ENCODE measurements at places on chromosomes 4 and X.

DNA sequence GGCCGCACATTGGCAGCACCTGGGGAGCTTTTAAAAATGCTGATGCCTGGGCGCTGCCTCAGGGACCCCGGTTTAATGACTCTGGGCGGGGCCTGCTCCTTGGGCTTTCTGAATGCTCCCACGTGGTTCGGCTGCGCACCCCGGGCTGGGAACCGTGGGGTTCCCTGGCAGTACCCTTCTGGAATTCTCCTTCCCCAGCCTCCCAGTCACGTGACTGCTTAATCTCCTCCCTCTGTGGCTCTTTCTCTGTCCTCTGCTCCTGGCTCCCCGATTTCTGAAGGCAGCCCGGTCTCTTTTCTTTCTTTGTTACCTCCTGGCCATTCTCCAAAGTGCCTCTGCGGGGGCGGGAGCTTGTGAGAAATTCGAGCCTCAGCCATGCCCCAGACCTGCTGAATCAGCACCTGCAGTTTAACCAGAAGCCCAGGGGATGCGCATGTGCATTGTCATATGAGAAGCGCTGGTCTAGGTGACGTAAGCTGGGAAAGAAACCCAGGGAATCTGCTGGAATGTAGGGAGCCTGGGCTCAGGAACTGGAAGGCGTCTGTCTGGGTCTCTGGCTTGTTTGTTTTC, 16.6 kb downstream of the CLCN4 start:
- DNase-seq, result no peak

DNA sequence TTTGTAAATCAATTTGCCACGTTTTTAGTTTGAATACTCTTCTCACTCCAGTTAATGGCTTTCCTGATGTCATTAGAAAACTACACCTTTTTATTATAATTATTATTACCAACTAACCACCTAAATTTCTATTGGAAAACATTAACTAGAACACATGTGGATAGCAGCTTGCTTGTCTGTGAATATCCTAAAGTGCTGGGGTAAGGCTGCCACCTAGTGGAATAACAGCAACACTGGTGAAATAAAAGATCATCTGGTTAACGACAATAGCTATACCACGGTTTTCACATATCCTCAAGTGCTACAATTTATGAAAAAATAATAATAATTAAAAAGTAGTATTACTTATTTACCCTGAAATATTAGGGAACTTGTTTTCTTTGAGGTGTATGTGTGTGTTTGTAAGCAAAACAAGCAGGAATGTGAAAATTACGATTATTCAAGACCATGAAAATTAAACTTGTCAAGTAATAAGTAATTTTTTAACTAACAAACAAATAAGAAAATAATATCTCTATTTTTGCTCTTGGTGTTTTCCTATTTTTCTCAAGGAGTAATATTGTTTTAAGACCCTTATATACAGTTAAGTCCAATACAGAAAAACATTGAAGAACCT, 130.1 kb upstream of the TECRL start:
- DNase-seq, result peak; percentile 15

- no peak for DNase-seq
Observed at GRCh38 chr4:168374772-168375523, 56.4 kb upstream of the DDX60 start.

GRCh38 chr4:164892018-164892417, 15.0 kb downstream of the APELA start:
- DNase-seq, result no peak

DNA sequence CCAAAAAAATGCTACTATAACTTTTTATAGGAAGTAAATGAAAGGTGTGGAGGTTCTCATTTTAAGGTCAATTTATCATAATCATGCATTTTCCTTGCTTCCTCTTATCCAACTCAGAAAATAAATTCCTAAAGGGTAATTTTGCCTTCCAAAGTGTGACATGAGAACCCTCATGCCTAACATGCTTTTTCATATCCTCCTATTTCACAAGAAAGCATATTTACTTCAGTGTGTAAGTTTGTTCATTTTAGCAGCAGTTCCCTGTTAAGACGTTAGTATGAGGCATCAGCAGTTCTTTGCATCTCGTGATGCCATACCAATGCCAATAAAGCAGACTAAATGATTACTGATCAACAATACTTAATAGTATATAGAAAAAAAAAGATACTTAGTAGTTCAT, 18.4 kb downstream of the WDFY3 start:
- no peak for DNase-seq

DNA sequence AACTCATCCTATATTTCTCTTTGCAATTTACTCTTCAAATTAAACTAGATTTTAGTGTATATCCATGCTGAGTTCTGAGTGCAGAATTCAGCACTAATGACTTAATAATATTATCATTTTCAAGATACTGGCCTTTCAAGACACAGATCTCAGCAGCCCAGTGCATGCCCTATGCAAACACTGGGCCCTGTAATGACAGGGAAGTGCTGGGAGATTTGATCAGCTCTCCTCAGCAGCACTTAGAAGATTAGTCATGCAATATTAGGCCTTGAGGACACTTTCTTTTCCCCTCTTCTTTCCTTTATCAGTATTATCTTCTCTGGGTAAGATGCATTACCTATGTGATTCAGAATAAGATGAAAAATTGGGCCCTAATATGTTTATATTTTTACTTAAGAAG, 207.1 kb downstream of the PPP3CA start:
- no peak for DNase-seq

DNA sequence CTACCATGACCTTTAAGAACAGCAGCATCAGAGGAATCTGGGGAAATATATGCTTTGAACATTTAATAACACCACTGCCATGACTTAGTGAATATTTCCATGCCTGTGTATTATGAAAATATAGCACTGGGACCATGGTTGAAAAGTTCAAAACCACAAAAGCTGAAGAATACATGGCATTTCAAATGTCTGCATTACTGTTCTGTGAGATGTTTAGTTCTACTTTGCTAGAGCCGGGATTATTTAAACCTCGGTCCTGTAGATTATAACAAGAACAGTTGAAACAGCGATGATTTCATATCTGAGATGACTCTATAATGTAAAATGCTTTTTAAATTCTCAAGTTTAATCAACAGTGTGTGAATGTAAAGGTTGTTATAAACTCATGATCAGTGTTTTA, 126.7 kb upstream of the AGA start:
- no peak for DNase-seq

DNA sequence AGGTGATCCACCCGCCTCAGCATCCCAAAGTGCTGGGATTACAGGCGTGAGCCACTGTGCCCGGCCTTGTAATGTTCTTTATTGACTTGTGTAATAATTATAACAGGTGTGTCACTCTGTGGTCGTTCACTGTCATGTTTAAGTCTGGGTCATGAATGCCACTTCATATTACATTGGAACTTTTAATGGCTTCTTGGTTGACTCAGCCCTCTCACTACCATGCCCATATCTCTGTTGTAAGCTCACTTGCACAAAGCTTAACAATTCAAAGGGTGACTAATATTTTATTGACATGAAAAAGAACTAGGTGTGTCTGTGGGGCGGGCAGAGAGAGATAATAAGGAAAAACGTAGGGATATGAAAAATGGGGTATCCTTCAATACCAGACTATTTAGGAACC, 639.7 kb upstream of the ACTRT1 start:
- no peak for DNase-seq

DNA sequence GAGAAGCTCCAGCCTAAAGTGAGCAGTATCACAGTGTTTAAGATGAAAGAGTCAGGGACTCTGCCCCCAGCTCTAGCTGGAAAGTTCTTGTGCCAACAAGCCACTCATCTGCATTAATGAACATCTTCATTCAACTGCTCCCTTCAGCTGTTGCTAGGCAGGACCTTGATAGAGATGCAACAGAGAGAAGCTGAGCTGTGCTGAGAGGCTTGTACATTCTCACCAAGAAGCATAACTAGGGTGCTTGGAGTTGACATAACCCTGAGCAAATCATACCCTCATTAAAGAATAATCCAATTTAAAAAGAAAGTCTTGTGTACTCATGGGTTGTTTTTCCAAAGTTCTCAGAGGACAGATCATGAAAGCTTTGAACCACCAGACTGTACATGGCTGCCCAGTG, 63.2 kb downstream of the ATXN3L start:
- DNase-seq, result no peak

DNA sequence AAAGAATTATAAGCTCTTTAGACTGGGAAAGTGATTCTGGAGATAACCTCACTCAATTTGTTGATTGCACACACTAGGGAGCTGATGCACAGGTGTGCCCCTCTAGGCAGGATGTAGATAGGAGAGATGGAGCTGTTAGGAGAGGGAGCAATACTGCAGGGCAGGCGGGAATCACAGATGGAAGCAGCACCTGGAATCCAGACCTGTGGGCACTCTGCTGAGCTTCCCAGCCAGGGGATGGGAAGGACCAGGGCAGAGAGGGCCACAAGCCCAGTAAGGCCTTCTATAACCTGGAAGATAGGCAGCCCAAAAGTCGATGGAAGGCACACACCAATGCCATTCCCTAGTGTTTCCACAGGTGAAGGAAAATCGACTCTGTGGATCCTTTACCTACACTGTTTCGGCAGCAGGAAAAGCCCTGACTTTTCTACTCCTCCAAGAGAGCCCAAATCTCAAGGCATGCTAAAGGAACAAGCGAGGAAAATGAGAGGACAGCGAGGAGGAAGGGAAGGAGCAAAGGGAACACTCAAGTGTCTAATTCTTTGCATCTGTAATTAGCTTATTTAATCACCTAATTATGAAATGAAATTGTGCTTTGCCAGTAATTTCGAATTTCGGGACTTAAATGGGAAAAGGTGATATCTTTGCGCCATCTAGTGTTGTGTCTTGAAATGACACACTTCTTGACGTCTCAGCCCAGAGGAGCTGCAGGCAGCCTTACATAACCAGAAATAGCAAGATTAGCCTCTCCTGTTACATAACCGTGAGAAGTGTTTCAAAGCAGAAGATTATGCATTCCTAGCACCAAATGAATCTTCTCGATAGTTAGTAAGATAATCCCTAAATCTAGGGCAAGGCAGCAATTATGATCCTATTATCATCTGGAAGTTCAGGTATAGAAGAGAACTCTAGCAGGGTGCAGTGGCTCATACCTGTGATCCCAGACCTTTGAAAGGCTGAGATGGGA, 31.0 kb upstream of the TLR3 start:
- peak; percentile 26 for DNase-seq

GRCh38 chrX:37717708-37718107, 32.1 kb downstream of the XK start:
- no peak for DNase-seq

GRCh38 chr4:87950493-87950892, 25.0 kb upstream of the SPP1 start:
- no peak for DNase-seq

DNA sequence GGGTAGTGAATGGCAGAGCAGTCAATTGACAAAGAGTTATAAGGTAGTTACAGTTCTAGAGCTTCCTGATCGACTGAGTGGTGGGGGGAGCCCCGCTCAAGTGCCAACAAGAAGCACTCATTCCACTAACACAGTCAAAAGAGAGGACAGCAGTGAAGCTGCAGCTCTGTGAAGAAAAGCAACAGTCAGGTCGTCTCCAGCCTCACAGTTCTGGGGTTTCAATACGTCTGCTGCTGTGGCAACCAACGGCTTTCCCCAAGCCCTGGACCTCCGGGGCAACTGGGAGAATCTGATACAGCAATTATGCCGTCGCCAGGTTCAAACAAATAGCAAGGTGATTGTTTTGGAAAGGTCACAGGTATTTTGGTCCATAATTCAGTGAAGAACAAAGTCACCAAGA, 30.8 kb downstream of the GPM6B start:
- DNase-seq, result no peak

- DNase-seq, result no peak
Observed at GRCh38 chr4:145097331-145097820, 620 bp downstream of the ANAPC10 start.

- peak; percentile 33 for DNase-seq
Observed at GRCh38 chrX:1778817-1779216, 164.0 kb downstream of the ASMT start.

DNA sequence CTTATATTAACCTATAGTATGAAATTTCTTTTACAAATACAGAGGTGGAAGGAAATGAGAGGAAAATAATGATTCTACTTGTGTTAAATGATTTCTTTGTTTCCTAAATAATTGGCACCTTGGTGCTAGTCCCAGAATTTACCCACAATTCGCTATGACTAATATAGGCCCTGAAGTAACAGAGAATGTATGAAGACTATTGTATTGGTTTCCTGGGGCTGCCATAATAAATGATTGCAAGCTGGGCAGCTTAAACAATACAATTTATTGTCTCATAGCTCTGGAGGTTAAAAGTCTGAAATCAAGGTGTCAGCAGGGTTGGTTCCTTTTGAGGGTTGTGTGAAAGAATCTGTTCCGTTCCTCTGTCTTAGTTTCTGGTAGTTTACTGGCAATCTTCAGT, 74.8 kb upstream of the GPRIN3 start:
- no peak for DNase-seq

GRCh38 chr4:112213091-112213490, 18.5 kb upstream of the AP1AR start:
- no peak for DNase-seq

DNA sequence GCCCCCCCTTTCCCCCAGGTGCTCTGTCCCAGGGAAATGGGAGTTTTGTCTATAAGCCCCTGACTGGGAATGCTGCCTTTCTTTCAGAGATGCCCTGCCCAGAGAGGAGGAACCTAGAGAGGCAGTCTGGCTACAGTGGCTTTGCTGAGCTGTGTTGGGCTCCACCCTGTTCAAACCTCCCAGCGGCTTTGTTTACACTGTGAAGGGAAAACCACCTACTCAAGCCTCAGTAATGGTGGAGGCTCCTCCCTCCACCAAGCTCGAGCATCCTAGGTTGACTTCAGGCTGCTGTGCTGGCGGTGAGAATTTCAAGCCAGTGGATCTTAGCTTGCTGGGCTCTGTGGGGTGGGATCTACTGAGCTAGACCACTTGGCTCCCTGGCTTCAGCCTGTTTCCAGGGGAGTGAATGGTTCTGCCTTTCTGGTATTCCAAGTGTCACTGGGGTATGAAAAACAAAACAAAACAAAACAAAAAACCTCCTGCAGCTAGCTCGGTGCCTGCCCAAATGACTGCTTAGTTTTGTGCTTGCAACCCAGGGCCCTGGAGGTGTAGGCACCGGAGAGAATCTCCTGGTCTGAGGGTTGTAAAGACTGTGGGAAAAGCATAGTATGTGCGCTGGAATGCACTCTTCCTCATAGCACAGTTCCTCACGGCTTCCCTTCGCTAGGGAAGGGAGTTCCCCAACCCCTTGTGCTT, 41.7 kb downstream of the ITM2A start:
- no peak for DNase-seq

- DNase-seq, result no peak
Observed at GRCh38 chrX:150202641-150203247, 160.4 kb upstream of the MAMLD1 start.

GRCh38 chr4:80097400-80098177, 24.6 kb upstream of the ANTXR2 start:
- no peak for DNase-seq

All from A549 (cell line).